ENCODE measurements at places on chromosomes 1 and 21. TPM values are rescaled to one million over a fixed set of nuclear protein-coding genes. Genes with fewer than 3 reads are reported as not detected.
A peak's percentile ranks its signal among the peaks of the same experiment; 100 is the strongest.

GBP5 gene
- total RNA-seq, result 228 TPM

SIKE1 gene
- total RNA-seq, result 72.7 TPM

USH2A gene
- total RNA-seq, result not detected

ZNF648 gene
- not detected for total RNA-seq

GLIS1 gene
- not detected for total RNA-seq

- no peak for DNase-seq
These were observed 30.3 kb downstream of the PTPRC start for GRCh38 chr1:198669023-198669698.

DNA sequence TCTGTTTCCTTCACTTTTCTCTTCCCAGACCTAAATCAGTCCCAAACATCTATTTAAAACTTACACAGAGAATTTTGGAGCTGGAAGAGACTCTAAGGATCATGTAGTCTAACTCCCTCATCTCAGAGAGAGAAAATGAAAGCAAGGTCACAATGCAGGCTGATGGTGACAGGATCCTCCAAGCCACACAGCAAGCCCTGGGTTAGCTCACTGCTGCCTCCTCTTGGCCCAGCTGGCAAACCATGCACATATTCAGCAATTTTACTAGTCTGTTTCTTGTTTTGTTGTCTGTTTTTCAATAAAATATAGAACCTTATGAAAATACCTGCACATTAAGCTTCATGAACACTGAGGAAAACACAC is 27.7 kb upstream of the LY9 start:
- peak; percentile 82 for DNase-seq

DNA sequence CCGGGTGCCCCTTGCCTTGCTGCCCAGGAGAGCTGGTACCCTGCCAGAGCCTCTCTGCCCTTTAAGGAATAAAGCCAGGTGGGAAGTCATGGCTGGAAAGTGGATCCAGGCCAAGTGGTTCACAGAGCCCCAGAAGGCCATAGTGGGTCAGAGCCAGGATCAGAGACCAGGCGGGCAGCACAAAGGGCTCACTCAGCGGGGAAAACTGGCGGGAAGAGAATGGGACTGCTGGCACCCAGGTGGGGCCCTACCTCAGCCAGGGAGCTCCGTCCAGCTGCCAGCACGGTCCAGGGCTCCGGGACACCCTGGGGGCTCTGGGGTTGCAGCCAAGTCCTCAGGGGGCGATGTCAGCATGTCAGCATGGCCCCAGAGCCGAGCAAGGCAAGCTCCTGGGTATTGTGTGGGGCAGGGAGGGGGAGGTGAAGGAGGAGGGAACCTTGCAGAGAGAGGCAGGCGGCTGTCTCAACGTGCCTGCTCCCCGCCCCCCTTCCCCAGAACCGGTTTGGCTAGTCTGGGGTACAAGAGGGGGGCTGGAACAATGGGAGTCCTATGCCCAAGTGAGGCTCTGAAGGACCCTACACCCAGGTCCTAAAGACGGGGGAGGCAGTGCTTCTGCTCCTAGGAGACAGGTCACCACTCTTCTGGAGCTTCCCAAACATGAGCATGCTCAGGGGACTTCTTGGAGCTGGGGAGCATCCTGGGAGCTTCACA is at the start of gene ARHGEF19:
Gene ARHGEF19, minus strand, starts transcription at position 402 of the 711 bp plus-strand sequence. CDS start 3,598 bp downstream, outside the sequence.
- DNase-seq, result no peak

DNA sequence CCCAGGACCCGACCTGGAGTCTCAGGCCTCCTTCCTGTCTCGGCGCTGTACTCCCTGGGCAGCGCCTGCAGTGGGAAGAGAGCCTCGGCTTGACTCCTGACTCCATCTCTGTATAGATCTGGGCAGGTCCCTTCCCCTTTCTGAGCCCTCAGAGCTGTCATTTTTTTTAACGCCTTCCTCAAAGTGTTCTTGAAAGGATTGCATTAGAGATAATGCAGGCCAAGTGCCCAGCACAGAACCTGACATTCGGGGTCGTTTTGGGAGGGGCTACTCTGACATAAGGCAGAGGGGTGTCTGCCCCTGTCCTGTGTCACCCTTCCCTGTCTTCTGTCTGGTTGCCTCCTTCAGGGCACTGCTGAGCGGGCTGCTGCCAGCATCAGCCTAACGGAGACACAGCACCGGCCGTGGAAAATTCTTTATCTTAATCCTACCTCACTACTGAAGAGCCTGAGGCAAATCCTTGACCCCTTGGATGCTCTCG is 271.6 kb downstream of the TRABD2B start:
- DNase-seq, result no peak

- no peak for DNase-seq
These were observed 37.3 kb downstream of the PLEKHO1 start for GRCh38 chr1:150186789-150187559.

GRCh38 chr1:228044961-228045360 is 37.5 kb upstream of the ARF1 start:
- no peak for DNase-seq

GRCh38 chr1:206678490-206678889 is 6.2 kb upstream of the MAPKAPK2 start:
- no peak for DNase-seq

DNA sequence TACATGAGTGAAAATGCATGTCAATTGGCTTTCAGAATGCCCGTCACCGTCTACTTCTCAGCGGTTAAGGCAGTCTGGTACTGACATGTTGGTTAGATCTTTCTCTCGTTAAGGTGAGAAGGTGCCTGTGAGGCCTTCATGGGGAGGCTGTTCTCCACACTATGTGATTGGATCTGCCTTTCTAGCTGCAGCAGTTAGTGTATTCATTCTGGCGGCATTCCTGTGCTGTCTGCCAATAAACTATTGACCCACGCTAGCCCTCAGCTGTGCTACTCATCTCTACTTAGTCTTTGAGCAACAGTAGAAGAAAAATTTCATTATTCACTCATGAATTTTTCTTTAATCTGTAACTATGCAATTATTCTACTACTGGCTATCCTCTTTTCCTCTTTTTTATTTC is 32.0 kb downstream of the CCSAP start:
- DNase-seq, result no peak

GRCh38 chr1:112007169-112007568 is 17.7 kb upstream of the KCND3 start:
- DNase-seq, result no peak

DNA sequence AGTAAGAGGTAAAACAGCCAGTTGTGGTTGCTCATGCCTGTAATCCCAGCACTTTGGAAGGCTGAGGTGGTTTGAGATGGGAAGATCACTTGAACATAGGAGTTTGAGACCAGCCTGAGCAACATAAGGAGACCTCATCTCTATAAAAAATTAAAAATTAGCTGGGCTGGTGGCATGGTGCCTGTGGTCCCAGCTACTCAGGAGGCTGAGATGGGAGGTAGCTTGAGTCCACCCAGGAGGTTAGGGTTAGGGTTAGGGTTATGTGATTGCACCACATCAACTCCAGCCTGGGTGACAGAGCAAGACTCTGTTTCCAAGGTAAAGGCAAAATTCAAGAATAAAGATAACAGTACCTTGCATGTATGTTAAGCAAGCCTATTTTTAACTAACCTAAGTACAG is 3.5 kb downstream of the SAMSN1 start:
- DNase-seq, result no peak

GRCh38 chr1:208540724-208541123 is 296.5 kb upstream of the PLXNA2 start:
- DNase-seq, result no peak

DNA sequence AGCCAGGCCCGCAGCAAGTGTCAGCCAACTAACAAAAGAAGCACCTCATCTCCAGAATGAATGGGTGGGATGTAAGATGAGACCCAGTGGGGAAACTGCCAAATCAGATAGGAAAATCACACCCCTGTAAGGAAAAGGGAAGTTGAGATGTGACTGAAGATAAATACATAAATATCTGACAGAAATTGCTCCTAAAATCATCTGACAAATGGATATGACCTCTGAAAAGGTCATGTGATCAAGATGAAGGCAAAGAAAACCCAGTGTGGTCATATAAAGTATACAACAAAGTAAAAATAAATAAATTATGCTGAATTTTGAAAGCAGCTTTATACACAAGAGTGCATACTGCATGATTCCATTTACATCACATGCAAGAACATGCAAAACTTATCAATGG is 12.7 kb downstream of the SIPA1L2 start:
- no peak for DNase-seq

GRCh38 chr1:162218546-162218945 is 149.1 kb downstream of the NOS1AP start:
- no peak for DNase-seq

GRCh38 chr1:47537966-47538365 is 100.1 kb downstream of the FOXD2 start:
- no peak for DNase-seq

DNA sequence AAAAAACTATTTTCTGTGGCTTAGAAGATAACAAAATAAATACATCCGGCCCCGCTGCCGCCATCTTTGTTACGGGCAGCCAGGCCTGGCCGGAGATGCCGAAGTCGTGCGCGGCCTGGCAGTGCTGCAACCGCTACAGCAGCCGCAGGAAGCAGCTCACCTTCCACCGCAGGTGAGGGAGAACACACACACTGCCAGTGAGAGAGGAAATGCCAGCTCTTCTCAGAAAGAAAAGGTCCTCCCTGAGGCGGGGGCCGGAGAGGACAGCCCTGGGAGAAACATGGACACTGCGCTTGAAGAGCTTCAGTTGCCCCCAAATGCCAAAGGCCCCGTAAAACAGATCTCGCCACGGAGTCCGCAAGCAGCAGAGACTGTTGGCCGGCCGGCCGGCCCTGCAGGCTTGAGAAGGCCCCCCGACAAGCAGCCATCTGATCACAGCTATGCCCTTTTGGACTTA is 323.2 kb downstream of the AMY1C start:
- no peak for DNase-seq

DNA sequence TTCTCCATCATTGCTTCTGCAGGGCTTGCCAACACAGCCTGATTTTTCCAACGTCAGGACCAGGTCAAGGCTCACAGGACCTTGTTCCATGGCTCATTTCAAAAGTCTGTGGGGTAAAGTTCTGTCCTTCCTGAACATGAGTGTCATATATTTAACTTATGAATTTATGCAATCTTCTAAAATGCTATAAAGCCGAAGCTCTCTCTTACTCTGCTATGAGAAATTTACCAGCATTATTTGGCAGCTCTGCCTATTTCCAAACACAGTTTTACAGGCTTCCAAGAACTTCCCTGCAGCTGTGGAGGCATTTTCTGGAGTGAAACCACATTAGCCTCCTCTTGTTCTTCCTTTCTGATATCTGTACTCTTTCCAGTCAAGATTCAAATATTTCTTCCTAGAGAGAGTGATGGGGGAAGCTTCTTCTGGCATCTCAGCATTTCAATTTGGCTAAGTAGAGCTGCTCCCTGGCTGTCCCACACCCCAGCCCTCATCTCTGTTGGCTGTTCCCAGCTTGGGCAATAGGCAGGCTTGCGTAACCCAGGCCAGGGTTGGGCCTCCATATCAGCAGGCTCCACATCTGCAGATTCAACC is 15.6 kb upstream of the HMGCS2 start:
- no peak for DNase-seq

DNA sequence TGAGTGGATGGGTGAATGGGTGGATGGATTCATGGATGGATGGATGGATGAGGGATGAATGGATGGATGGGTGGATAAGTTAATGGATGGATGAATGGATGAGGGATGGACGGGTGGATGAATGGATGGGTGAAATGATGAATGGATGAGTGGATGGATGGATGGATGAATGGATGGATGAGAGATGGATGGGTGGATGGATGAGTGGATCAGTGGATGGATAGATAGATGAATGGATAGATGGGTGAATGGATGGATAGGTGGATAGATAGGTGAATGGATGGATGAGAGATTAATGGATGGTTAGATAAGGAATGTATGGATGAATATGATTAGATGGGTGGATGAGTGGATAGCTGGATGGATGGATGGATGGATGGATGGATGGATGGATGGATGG is 313.5 kb downstream of the NPHP4 start:
- no peak for DNase-seq

DNA sequence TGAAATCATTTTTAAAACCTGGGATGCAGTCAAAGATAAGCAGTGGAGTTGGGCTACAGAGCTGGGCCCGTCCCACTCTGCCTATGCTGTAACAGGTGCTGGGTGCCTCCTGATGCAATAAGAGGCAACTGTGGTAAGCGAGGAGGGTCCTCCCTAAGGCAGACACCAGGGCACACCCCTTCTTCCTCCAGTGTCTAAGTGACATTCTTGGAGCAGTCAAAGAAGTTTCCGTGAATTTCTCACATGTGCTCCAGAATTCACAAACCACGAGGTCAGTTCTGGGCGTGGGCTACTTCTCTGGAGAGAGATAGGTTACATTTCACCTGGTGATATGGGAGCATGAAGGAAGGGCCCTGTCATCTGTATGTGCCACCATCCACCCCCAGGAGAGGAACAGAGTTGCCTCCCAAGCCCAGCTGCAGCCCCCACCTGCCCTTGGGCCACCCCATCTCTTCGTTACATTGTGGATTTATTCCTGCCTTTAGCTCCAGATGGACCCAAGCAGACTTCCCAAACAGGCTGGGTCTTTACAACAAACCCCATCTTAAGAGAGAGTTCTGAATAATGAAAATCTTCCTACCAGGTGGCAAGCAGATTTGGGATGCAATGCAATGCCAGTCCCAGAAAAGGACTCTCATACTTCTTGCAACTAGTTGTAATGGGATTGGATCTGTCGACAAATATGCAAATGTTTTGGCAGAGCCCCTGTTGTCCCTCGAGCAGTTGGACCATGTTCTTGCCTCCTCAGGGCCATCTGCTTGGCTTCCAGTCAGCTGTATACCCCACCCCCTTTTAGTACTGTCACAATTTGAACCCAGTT is 82.5 kb upstream of the CNTN2 start:
- DNase-seq, result no peak

DNA sequence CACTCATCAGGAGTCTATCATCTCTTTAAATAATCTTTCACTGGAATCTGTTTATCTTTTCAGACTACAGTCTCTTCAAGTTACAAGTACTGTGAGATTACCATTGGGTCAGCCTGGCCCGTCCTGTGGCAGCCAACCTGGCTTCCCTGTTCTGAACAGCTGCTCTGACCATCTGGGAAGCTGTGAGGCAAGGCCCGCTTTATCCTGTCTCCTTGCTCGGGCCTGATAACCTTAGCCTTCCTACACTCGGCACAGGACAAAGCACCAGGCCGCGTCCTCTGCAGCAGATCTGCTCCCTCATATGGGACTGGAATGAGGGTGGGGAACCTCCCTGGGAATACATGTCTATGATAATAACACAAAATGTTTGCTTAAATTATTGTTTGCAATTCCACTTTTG is 113.3 kb downstream of the PTPN14 start:
- DNase-seq, result no peak

- DNase-seq, result no peak
These were observed 55.5 kb downstream of the MAB21L3 start for GRCh38 chr1:116166655-116167054.

- no peak for DNase-seq
These were observed 89.2 kb upstream of the TMEM51 start for GRCh38 chr1:15064217-15064929.

GRCh38 chr1:179883040-179883744 is 1.1 kb downstream of the TOR1AIP1 start:
- DNase-seq, result no peak

Data from activated naive CD8-positive, alpha-beta T cell treated with anti-CD3 and anti-CD28 coated beads, Interleukin-2, amount 10 ng/mL, durations not matched to agents 7 days and 5 days (primary cell).